Activated CD4-positive, alpha-beta T cell treated with anti-CD3 and anti-CD28 coated beads, Interleukin-2, amount 50 U/mL, for 4 hours (primary cell): ENCODE measurements at places on chromosomes 1 and 21.

- DNase-seq, result no peak
Measured at GRCh38 chr21:36642777-36643176, 56.1 kb upstream of the SIM2 start.

GRCh38 chr1:66197120-66197519 lies 336.8 kb upstream of the SGIP1 start:
- no peak for DNase-seq

DNA sequence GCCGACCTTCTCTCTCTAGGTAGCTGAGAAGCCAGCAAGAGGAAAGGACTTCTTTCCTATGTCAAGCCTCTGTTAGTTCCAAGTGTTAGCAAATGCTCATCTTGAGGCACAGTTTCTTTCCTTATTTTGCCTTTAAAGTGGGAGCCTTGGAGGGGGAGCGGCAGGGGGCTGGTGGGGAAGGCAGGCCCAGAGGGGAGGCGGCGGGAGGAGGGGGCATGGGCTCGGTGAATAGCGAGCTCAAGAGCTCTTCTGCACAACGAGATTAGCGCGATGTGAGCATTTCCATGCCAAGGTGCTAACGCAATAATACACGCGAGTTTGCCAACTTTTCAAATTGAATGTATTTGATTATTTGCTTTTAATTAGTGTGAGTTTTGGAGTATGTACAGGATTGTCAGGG lies 372.6 kb downstream of the RPS6KC1 start:
- no peak for DNase-seq

GRCh38 chr1:204341380-204341779 lies 18.3 kb downstream of the PLEKHA6 start:
- no peak for DNase-seq

GRCh38 chr1:87864676-87865075 lies 536.0 kb downstream of the LMO4 start:
- no peak for DNase-seq

DNA sequence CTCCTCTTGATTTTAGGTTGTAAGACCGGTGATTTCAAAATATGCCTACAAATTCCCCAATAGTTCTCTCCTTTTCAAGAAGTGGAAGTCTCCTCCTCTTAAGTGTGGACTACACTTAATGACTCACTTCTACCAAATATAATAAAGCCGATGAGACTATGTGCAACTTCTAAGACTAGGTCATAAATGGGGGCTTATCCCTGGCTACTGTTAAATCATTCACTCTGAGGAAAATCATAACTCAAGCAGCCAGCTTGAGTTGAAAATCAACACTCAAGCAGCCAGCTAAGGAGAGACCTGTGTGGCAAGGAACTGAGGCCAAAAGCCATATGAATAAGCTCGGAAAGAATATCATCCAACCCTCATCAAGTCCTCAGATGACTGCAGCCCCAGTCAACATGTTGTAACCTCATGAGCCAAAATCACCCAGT lies 49.6 kb upstream of the PSMG1 start:
- DNase-seq, result no peak

- DNase-seq, result no peak
Measured at GRCh38 chr1:207811319-207811718, 59.5 kb downstream of the CD46 start.

DNA sequence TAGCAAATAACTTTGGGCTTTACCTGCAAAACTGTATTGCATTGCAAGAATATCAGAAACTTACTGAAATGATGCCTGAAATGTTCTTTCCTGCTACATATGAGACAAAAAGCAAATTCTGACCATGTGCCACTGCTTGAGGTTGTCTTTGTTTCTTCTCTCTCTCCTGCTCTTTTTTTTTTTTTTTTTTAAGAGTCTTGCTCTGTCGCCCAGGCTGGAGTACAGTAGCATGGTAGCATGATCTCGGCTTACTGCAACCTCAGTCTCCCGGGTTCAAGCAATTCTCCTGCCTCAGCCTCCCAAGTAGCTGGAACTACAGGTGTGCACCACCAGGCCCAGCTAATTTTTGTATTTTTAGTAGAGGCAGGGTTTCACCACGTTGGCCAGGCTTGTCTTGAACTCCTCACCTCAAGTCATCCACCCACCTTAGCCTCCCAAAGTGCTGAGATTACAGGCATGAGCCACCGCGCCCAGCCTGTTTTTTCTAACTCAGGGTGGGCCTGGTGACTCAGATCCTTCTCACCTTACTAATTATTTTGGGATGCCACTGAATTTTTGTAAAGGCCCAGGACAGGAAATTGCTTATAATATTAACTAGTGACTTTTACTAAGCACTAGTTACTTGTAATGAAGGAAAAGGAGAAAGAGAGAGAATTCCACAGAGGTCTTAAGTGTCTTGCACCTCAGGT lies 35.9 kb downstream of the DNASE2B start:
- no peak for DNase-seq

- no peak for DNase-seq
Measured at GRCh38 chr1:245544236-245544635, 389.5 kb downstream of the KIF26B start.
